T-helper 2 cell treated with Interferon-gamma antibody and Interleukin-4, amounts not matched to agents 5 μg/mL and 100 μg/mL, for 36 hours (primary cell): ENCODE measurements at places on chromosomes 6 and 20.

GRCh38 chr6:106508277-106508676 lies 121.0 kb downstream of the RTN4IP1 start:
- no peak for DNase-seq

DNA sequence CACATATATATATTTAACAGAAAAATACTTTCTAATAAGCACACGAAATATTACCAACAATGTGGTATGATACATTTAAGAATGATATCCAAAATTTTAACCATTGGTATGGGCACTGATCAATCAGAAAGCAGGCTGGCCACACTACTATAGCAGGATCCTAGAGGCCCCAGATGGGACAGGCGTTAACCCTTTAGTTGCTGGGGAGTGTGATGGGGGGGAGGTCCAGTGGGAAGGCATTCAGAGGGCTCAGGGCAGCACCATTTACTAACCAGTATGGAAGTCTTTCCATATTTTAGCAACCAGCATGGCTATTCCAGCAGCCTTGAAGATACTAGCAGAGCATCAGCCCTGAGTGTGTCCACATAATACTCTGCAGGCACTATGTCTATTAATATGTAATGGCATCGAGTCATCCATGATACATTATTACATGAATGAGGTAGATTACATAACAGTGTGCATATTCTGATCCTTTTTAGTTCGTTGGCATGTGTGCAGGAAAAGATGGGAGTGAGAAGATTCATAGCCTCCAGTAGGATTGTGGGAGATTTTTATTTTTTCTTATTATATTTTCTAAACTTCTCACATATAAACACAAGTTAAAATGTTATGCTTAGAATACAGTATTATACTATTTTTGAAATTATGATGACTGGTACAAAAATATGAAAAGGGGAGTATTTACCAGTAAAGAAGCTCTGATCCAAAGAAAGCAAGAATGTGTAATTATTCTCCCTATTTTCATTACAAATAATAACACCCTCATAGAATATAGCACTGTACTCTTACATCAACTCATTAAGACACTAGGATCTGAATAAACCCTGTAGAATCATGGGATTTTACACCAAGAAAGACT lies 78.9 kb downstream of the FAM217A start:
- no peak for DNase-seq

- DNase-seq: no peak
Observed at GRCh38 chr6:169026175-169026574, 227.5 kb downstream of the THBS2 start.

- no peak for DNase-seq
Observed at GRCh38 chr20:51446656-51447055, 95.9 kb downstream of the NFATC2 start.

DNA sequence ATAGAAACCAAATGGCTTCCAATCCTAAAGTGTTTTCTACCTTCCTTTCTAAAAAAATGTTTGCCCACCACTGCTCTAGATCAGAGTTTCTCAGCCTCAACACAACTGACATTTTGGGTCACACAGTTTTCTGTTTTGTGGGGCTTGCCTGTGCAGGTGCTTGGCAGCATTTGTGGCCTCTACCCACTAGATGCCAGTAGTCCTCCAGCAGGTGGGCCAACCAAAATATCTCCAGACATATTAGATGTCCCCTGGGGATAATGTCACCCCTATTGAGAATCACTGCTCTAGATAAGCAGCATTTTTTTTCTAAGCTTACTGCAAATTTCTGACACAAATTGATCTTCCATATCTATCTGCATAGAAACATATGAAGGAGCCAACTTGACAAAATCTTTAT lies 26.3 kb upstream of the EPM2A start:
- DNase-seq: no peak

- no peak for DNase-seq
Observed at GRCh38 chr20:21309678-21310467, 6.7 kb downstream of the XRN2 start.

GRCh38 chr20:51902933-51903332 lies 100.6 kb upstream of the SALL4 start:
- no peak for DNase-seq

DNA sequence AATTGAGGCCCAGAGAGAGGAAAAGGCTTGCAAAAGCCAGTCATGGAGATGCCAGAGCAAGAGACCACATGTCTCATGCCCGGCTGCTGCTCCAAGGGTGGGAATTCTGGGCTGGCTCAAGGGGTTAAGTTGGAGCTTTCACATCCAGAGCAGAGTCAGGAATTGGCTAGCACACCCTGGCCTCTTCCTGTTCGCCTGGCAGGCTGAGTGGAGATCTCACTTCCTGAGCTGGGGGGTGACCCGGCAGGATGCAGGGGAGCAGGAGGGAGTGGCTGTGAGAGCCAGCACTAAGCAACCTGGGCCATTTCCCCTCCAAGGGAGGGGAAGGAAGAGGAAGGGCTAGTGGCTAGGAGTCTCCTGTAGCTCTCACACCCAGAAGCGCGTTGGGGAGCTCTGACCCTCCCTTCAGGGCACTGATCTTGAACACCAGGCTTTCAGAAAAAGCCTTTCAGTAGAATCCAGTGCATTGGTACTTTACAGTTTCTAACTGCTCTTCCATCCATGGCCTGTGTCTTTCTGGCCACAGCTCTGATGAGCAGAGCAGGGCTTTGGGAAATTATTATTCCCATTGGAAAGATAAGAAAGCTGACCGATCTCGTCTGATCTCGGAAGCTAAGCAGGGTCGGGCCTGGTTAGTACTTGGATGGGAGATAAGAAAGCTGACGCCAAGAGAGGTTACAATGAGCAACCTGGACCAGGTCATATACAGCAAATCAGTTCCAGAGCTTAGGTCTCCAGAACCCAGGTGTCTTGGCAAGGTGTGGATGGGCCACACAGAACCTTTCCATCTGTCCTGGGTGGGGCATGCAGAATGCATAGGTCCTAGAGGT lies 2.2 kb upstream of the CCM2L start:
- no peak for DNase-seq

GRCh38 chr6:150567380-150567779 lies 32.3 kb upstream of the PLEKHG1 start:
- no peak for DNase-seq

DNA sequence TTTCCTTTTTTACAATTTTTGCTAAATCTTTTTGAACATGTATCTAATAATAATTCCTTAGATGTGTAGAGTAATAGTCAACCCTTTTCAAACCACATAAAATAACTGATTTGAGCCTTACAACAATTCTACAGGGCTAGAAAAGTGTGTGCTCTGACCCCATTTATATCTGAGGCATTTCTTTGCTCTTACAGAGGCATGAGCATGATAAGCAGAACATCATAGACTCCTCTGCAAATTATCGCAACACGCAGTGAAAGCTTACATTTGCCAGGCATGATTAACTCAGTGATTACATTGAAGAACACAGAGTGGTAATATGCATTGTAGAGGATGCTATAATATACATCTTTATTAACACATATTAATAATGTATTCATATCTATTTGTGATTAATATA lies 120.4 kb downstream of the SIM1 start:
- DNase-seq: no peak

DNA sequence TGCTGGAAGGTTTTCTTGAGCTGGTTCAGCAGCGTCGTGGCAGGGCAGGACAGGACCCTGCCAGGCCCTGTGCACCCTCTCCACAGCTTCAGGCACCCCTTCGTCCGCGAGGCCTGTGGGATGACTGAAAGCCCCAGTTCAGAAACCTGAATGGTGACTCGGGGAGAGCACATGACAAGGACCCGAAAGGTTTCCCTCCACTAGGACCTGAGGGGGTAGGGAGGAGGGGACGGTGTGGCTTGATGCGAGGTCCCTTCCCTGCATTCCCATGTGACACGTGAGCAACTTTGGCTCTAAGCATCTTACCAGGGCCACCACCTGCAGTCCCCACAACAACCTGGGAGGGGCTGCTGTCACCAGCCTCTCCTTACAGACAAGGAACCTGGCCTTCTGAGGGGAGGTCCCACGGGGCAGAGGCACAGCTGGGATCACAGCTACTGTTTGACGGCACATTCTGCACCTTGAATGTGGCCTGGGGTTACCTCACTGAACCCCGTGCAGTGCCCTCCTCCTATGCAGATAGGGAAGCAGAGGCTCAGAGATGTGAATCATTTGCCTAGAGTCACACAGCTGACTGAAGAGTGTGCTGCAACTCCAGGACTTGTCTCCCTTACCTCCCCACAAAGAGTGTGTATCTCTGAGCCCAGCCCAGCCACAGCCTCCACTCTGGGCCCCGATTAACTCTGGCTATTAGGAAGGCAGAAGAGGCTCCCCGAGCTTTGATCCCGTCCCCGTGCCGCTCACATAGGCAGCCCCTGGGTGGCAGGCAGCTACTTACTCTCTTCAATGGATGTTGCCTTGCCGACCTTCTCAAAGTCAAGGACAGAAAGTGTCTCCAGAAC lies 84.6 kb downstream of the PTPN1 start:
- no peak for DNase-seq

GRCh38 chr20:34925981-34926380 lies 29.6 kb downstream of the GSS start:
- no peak for DNase-seq

DNA sequence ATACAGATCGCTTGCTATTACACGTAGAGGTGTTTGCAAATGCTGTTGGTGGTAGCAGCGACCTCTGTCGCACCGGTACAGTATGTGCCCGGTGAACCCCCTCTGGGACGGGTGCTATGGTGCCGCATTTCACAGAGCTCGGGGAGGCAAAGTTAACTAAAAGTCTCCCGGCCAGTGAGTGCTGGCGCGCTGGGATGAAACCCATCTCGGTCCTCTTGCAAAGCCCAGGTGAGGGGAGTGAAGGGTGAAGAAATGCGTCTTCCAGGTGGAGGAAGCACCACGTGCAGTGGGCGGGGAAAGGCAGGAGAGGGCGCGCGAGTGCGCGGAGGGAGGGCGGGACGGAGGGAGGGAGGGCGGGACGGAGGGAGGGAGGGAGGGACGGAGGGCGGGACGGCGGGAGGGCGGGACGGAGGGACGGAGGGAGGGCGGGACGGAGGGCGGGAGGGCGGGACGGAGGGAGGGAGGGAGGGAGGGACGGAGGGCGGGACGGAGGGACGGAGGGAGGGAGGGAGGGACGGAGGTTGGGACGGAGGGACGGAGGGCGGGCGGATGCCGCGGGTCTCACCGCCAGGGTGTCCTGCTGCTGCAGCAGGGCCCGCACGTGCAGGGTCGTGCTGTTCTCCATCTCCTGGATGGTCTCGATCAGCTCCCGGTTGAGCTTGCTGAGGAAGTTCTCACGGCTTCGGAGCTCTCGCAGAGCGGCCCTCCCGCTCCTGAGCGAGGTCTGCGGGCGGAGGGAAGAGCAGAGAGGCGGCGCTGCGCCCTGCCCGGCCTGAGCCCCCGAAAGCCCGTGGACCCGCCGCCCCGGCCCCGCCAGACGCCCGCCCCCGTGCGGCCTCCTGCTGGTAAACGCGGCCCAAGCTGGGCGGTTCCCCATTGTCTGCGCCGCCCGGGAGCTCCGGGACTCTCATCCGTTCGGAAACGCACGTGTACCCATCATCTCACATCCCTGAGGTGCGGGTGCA lies 11.7 kb downstream of the C20orf96 start:
- no peak for DNase-seq

DNA sequence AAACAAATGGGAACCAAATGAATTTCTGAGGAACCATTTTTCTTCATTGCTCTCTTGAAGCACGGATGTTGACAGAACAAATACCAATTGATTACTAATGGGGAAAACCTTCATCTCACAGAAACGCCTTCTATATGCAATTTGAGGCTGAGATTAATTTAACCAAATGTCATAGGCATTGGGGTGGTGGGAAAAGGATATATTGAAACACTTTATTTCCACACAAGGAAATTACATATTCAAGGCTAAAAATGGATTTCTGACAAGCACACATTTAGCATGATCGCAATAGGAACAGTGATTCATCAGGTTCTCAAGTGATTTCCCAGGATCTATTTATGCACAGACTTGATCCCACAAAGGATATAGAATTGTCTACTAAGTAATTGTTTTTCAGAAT lies 88.9 kb downstream of the COL12A1 start:
- no peak for DNase-seq

DNA sequence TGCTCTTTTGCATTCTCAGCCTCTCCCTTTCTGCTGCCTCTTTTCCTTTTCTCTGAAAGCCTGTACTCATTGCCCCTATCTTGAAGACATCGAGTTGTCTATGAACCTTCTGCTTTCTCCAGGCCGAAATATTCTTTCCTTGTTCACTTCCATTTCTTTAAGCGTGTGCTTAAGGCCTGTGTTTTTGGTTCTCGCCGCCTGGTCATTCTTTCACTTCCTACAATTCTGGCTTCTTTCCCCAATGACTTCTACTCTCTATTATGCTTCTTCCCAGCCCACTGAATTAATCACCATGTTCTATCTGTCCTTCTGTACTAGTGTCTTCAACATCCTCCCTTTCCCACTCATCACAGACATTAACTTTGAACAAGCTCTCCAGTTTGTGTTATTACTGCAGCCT lies 69.6 kb downstream of the C6orf52 start:
- DNase-seq: no peak

- DNase-seq: no peak
Observed at GRCh38 chr6:31076611-31077010, 35.8 kb downstream of the C6orf15 start.

- no peak for DNase-seq
Observed at GRCh38 chr6:156786652-156787051, 9.5 kb downstream of the ARID1B start.

GRCh38 chr20:57883761-57884160 lies 173.9 kb upstream of the PMEPA1 start:
- DNase-seq: no peak

- DNase-seq: no peak
Observed at GRCh38 chr6:25794784-25795183, 37.1 kb downstream of the SLC17A1 start.

DNA sequence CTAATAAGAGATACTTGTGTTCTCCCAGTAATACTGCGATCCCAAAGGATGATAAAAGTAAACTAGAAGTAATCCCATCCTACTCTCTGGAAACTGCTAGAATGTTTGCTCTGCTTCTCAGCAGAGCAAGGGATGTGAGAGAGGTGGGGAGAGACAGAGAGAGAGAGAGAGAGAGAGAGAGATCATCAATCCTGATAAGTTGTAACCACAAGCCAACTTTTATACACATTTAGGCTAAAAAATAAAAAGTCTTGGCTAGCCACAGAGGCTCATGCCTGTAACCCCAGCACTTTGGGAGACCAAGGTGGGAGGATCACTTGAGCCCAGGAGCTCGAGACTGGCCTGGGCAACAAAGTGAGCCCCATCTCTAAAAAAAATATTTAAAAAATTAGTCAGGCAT lies 16.0 kb upstream of the TRIM38 start:
- no peak for DNase-seq
